ENCODE measurements at places on chromosomes 5 and 9.

- DNase-seq = no peak
Measured at GRCh38 chr9:21835121-21835520, 32.7 kb downstream of the MTAP start.

DNA sequence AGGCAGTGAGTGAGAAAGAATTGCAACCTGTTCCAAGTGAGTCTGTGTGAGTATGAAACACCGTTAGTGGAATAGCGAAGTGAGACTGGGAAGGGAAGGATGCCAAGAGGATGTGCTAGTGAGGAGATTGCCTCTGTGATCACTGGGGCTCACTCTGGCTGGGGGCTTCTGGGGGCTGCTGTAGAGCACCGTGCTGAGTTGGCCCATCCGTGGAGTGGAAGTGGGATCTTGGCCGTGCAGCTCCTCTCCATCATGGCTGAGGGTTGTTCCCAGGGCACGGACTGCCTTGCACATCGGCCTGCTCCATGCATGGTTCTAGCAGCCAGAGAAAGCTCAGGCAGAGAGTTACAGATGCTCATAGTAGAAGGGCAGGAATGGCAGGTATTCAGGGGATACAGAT lies 236.1 kb downstream of the AGTPBP1 start:
- DNase-seq = no peak

DNA sequence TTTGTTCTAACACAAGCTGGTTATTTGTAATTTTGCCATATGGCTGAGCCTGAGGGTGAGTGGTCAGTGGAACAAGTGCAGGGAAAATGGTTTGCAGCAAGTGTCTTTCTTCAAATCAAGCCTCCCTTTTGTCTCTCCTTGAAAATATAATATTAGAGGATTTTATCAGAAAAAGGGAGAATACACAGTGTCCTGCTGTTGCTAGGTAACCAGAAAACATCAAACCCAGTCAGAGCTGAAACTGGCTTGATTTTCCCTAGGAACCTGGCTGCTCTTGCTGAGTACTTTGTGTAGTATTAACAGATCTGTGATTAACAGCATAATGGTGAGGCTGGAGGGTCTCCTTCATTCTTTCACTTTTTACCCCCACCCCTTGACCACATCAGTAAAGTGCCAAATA lies 314.0 kb downstream of the ARHGEF28 start:
- DNase-seq = no peak

DNA sequence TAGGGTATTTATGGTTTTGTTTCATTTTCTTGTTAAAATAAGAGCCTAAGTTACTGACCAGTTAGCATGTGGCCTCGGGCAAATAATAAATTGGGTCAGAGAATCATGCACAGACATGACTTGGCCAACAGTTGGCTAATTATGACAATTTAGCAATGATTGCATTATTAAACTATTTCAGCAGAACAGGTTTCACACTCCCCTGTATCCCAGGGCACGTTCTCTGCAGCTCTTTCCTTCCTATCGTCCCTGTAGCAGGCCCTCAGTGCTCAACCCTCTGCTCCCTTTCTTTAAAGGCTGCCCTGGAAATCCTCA lies 167.9 kb downstream of the TSSK1B start:
- DNase-seq = no peak

All from T-helper 1 cell (primary cell).